ENCODE measurements at places on chromosomes 5 and 9. TPM values are rescaled to one million over a fixed set of nuclear protein-coding genes. Genes with fewer than 3 reads are reported as not detected.

The LRRC19 gene
- not detected for total RNA-seq

The DMRT2 gene
- total RNA-seq = 22.5 TPM

DNA sequence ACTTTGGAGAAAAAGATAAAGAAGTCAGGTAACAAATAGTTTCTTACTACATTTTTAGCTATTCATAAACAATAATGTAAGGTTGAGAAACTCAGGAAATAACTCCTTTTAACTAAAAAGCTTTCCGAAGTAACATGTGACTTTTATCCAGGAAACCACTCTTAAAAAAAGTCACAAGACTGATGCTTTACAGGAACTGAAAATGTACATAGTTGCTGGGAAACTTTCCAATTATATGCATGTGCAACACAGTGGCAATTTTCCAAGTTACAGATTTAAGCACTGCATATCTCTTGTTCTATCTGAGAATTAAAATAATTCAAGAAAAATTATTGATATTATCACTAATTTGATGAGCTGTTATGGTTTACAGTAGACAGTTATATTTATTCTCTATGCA is 105.2 kb downstream of the CDH10 start:
- no peak for DNase-seq

- DNase-seq = no peak
Observed at GRCh38 chr9:126290871-126291270, 35.8 kb upstream of the MVB12B start.

- DNase-seq = no peak
Observed at GRCh38 chr9:120369608-120370220, 210.3 kb downstream of the CDK5RAP2 start.

The TMC1 gene
- total RNA-seq = not detected

Measured in OCI-LY7 (cell line).